Left hindlimb (tissue), 1 donor: ENCODE measurements at places on chromosomes 6 and 20.

DNA sequence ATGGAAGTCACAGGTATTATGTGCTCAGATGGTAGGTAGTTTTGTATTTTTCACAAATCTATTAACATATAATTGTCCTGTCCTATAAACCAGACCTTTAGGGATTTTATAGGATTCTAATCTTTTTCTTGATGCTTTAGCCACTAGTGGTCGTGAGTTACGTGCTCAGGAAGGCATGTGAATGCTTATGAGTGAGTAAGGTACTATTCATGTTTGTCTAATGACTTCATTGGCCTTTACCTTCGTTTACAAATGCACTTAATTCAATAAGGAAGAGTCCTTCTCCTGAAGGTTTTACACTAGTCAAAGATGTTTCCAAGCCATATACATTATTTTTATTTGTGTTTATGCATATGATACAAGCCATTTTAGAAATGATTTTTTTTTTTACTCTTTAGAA, 23.0 kb downstream of the PACRG start:
- DNase-seq: no peak

GRCh38 chr6:30749554-30750378, 5.4 kb upstream of the IER3 start:
- DNase-seq: no peak

- DNase-seq: no peak
Measured at GRCh38 chr20:18166950-18167349, 29.3 kb downstream of the KAT14 start.

DNA sequence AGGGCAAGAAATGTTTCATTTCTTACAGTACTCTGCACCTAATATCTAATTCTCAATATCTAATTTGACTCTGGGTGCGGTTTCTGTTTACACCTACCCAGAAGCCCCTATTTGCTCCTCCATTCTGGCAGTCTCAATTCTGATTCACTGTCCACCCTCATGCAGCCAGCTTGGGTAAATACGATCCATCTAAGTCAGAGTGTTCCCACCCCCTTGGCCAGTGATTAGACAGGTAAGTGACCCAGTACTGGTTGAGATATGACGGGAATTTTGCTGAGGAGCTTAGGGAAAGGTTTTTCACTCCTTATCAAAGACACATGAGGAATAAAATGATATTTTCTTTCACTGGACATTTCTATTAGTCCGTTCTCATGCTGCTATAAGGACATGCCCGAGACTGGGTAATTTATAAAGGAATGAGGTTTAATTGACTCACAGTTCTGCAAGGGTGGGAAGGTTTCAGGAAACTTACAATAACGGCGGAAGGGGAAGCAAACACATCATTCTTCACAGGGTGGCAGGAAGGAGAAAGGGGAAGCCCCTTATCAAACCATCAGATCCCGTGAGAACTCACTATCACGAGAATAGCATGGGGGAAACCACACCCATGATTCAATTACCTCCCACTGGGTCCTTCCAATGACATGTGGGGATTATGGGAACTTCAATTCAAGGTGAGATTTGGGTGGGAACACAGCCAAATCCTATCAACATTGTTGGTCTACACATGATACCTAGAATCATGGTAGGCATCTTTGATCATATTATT, 29.4 kb downstream of the GLO1 start:
- DNase-seq: no peak

DNA sequence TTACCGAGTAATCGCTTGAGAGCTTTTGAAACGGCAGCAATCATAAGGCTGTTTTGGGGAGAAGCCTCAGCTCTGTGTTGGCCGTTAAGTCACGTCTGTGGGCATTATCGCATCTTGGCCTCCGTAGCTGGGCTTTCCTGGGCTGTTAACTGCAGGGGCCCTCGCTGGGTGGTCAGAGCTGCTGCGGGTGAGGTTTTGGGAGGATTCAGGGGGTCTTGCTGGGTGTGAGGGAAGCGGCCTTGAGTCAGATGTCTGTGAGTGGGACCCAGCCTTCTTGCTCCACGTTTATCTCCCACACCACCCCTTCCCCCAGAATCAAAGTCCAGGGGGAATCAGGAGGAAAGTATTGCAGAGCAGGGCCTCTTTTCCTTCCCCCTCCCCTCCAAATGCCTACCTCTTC, 3.2 kb upstream of the APCDD1L start:
- DNase-seq: no peak

- no peak for DNase-seq
Measured at GRCh38 chr20:15645816-15646215, 927.4 kb downstream of the KIF16B start.

- peak; percentile 88 for DNase-seq
Measured at GRCh38 chr20:36861875-36862801, 13.8 kb upstream of the TLDC2 start.

DNA sequence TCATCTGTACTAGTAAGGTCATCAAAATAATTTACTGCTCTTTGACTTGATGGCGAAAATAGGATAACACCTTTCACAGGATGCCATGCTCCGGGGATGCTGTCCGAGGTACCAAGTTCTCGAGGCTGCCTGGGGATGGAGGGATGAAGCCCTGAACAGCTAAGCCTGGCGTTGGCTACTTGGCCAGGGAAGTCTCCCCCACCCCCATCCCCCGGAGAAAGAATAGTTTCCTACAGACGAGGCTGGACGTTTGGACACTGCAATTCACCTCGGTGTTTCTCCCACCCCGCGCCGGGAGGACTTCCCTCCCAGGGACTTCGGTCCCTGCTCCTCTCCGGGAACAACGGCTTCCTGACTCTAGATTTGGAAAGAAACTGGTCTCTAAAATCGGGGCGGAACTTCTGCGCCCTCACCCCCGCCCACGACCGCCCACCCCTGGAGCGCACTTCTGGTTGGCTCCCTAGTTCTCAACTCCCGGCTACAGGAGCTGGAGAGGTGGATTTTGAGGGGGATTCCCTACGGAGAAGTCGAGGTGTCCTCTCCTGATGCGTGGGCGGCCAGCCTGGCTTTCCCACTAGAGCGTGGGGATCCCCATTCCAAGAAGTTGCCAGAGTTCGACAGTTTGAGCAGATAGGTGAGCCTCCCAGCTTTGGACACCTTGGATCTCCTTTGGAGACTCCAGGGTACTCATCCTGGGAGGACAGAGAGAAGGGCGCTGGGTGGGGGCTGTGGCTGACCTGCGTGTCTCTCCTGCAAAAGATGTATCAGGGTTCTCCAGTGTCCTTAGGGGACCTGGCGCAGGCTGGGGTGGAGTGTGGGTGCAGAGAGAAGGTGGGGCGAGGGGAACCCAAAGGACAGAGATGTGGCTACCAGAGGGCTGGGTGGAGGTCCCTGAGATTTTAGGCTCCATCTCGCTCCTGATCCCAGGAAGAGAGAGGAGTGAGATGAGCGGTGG, 1.1 kb downstream of the PCSK2 start:
- DNase-seq: peak; percentile 39

GRCh38 chr6:1913577-1913976, 303.9 kb downstream of the FOXC1 start:
- DNase-seq: no peak

GRCh38 chr6:79810871-79811270, 136.5 kb downstream of the ELOVL4 start:
- no peak for DNase-seq

GRCh38 chr6:41228616-41229015, 467 bp downstream of the TREML4 start:
- no peak for DNase-seq

- DNase-seq: no peak
Measured at GRCh38 chr6:157614026-157614568, 208.9 kb upstream of the SNX9 start.

DNA sequence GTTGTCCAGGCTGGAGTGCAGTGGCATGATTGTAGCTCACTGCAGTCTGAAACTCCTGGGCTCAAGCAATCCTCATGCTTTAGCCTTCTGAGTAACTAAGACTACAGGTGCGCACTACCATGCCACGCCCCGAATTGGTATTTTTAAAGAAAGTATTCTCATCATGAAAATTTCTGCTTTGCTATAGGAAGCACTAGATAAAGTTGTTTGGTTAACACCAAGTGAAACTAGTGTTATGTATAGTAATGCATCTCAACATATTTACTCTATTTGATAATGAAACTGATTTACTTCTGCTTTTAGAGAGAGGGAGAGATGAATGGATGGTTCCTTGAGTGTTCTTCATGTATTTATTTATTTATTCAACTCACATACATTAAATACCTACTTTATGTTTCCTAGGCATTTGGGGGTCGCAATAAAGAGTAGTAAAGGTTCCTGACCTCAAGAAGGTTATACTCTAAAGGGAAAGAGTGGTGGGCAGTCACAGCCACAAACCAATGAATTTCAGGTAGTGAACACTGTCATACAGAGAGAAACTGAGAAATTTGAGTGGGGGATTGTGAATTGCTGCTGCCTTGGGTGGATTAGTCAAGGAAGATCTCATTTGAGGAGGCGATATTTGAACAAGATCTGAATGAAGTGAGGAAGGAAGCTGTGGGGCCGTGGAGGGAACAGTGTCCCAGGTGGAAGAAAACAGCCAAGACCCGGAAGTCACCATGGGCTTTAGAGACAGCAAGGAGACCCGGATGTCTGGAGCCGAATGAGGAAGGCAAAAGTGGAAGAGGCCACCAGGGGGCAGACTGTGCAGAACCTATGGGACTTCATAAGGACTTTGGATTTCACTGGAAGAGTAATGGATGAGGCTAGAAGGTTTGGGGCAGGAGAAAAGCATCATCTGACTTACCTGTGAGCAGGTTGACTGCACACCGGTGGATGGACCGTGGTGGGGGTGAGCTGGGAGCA, 185.6 kb downstream of the TSHZ2 start:
- DNase-seq: no peak

DNA sequence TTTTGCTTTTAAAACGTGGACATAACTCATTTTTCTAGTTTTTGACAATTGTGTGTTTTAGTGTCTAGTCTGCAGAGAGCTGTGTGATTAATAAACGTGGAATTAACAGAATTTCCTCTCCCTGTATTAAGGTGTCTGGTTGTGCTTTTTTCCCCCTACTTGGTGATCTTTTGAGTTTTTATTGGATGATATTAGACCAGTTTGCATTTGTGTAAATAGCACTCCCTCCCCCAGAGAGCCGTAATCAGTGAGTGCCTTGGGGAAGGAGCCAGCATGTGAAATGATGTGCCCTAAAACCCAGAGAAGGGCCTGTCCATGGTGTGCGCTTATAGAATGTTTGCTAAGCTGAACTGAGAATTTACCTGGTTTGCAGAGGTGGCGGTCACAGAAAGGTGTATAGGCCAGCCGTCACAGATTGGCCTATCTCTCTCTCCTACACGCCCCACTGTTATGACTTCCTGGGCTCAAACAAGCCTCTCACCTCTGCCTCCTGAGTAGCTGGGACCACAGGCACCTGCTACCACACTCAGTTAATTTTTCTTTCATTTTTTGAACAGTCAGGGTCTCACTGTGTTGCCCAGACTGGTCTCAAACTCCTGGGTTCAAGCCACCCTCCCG, 42.4 kb downstream of the ALDH5A1 start:
- no peak for DNase-seq

- no peak for DNase-seq
Measured at GRCh38 chr6:119510246-119510645, 160.7 kb upstream of the MAN1A1 start.

DNA sequence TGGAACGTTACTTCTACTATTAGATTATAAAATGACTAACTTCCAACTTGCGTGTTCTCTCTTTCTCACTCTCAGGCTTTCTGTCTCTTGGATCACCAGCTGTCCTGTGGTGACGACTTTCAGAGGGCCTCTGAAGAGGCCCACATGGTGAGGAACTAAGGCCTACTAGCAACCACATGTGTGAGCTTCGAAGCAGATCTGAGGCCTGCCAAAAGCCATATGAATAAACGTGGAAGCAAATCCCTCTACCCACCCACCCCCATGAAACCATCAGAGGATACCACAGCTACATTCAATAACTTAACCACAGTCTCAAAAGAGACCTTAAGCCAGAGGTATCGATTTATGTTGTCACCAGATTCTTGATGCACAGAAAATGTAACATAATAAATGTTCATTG, 13.5 kb upstream of the BMP5 start:
- no peak for DNase-seq

- no peak for DNase-seq
Measured at GRCh38 chr6:157908369-157909281, 73.0 kb upstream of the SYNJ2 start.
